ENCODE measurements at places on chromosomes 6 and 20.

DNA sequence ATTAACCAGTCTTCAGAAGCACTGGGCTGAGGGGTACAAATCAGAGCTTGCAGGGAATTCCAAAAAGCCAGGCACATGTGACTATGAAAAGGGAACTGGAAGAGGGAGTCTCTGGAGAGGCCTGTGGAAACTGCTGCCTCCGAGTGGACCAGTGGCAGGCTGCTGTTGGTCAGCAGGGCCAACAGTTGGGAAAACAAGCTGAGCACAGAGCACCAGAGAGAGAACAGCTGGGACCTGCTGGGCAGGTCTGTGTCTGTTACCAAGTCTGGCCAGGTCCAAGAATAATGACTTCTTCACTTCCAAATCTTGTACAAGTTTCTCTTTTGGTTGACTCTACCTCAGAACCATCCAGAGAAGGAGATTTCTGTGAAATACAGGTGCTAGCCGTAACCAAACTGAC is 81.4 kb downstream of the LIN28B start:
- H3K4me1 ChIP-seq = no peaks in the 10 kb centered on the region
- no peak overlapping the region for H3K4me3 ChIP-seq
- H3K36me3 ChIP-seq = no peaks in the 10 kb centered on the region
- H3K27me3 ChIP-seq = no peaks in the 10 kb centered on the region
- no peak overlapping the region for H3K27ac ChIP-seq
- DNase-seq = no peak

DNA sequence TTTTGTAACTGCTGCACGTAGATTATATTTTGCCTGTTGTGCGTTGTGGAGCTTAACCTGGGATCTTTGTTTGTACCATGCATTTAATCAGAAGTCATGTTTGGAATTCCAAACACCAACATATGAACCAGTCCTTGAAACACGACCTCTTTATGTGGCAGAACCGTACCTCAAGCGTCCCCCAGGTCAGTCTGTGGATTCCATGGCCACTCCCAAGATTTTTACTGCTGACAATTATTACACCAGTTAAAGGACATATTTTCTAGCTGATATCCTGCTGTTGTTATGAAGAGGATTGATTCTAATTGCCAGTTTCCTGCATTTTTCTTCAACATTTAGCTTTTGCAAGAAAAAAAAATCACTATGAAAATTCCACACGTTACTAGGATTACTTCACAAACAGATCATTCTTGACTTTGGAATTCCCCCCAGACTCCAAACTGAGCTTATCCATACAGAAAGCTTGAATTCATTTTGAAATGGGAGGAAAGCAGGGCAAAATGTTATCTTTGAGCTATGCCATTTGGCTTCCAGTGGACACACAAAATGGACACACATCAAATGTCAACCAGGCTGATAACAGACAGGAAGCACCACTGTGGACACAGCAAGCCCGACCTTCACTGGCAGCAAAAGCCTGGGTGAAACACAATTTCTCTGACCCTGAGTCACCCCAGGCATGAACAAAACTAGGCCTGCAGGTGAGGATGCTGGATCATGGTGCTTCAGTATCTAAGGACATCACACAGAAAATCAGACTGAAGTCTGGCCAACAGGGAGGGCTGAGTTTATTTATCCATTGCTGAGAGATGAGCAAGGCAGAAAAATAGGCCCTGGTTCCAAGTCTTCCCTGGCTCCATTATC is 542.9 kb upstream of the JAG1 start:
- no peak for DNase-seq
- H3K27ac ChIP-seq = no peak overlapping the region
- no peaks in the 10 kb centered on the region for H3K4me1 ChIP-seq
- no peaks in the 10 kb centered on the region for H3K36me3 ChIP-seq
- no peak overlapping the region for H3K4me3 ChIP-seq
- no peaks in the 10 kb centered on the region for H3K27me3 ChIP-seq

GRCh38 chr6:15962449-15962764 is 166.5 kb upstream of the MYLIP start:
- DNase-seq = no peak
- no peak overlapping the region for H3K4me3 ChIP-seq
- no peaks in the 10 kb centered on the region for H3K27me3 ChIP-seq
- H3K36me3 ChIP-seq = no peaks in the 10 kb centered on the region
- no peaks in the 10 kb centered on the region for H3K4me1 ChIP-seq
- H3K27ac ChIP-seq = no peak overlapping the region

GRCh38 chr6:113875470-113875869 is 18.3 kb downstream of the MARCKS start:
- H3K36me3 ChIP-seq = no peaks in the 10 kb centered on the region
- peaks cover 4% of the 10 kb centered on the region for H3K4me1 ChIP-seq
- H3K4me3 ChIP-seq = no peak overlapping the region
- no peak overlapping the region for H3K27ac ChIP-seq

GRCh38 chr6:80523010-80523409 is 416.5 kb downstream of the BCKDHB start:
- no peak for DNase-seq
- H3K27ac ChIP-seq = no peak overlapping the region
- H3K4me1 ChIP-seq = no peaks in the 10 kb centered on the region
- H3K4me3 ChIP-seq = no peak overlapping the region

GRCh38 chr6:27867945-27868300 is 44.3 kb downstream of the OR2B2 start:
- peak overlapping the region; percentile 96 for H3K4me3 ChIP-seq
- no peak for DNase-seq
- no peaks in the 10 kb centered on the region for H3K27me3 ChIP-seq
- no peaks in the 10 kb centered on the region for H3K36me3 ChIP-seq
- H3K4me1 ChIP-seq = peaks cover 19% of the 10 kb centered on the region

DNA sequence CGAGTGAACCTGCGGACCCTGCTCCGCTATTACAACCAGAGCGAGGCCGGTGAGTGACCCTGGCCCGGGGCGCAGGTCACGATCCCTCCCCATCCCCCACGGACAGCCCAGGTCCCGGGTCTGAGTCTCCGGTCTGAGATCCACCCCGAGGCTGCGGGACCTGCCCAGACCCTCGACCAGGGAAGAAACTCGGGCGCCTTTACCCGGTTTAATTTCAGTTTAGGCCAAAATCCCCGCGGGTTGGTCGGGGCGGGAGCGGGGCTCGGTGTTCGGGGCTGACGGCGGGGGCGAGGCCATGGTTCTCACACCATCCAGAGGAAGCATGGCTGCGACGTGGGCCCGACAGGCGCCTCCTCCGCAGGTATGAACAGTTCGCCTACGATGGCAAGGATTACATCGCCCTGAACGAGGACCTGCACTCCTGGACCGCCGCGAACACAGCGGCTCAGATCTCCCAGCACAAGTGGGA is 46.9 kb upstream of the TRIM26 start:
- H3K4me3 ChIP-seq = peak overlapping the region; percentile 88
- peaks cover 19% of the 10 kb centered on the region for H3K4me1 ChIP-seq
- H3K36me3 ChIP-seq = peaks cover 5% of the 10 kb centered on the region
- H3K27me3 ChIP-seq = no peaks in the 10 kb centered on the region
- DNase-seq = peak; percentile 16

GRCh38 chr6:167405778-167406532 is 81.1 kb downstream of the TTLL2 start:
- no peak overlapping the region for H3K27ac ChIP-seq
- H3K4me1 ChIP-seq = no peaks in the 10 kb centered on the region
- no peaks in the 10 kb centered on the region for H3K36me3 ChIP-seq
- H3K27me3 ChIP-seq = peaks cover 30% of the 10 kb centered on the region
- H3K4me3 ChIP-seq = no peak overlapping the region

GRCh38 chr20:31719644-31720485 is 2.8 kb downstream of the BCL2L1 start:
- no peak for DNase-seq
- H3K27ac ChIP-seq = peak overlapping the region; percentile 47
- peak overlapping the region; percentile 83 for H3K4me3 ChIP-seq
- H3K27me3 ChIP-seq = no peaks in the 10 kb centered on the region
- peaks cover 65% of the 10 kb centered on the region for H3K4me1 ChIP-seq

DNA sequence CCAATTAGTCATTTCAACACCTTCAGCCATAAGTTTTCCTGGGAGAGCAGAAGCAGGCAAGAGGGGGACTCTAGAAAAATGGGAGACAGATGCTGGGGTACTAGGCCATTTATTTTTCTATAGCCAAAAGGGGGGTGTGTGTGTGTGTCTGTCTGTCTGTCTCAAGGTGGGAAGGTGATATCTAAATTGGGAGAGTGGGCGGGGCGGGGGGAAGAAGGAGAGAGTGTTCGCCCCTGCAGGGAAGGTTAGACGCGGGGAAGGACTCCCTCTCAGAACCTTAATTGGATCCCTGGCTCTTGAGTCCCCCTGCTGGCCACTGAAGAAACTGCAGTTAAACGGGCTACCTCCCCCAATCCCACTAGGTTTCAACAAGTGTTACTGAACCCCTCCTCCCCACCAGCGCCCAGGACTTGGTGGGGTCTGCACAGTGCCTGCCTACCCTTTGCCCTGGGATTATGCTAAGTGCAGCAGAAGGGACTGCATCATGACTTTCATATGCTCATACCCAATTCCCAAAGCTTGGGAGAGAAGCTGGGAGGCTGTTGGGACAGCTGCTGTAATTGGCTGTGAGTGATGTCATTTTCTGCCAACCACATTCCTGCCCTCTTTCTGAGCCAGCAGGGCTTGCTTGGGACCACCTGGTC is 45.8 kb downstream of the FOXP4 start:
- H3K27ac ChIP-seq = no peak overlapping the region
- no peak overlapping the region for H3K4me3 ChIP-seq
- peaks cover 5% of the 10 kb centered on the region for H3K4me1 ChIP-seq
- peak; percentile 77 for DNase-seq
- peaks cover 4% of the 10 kb centered on the region for H3K36me3 ChIP-seq

- no peak for DNase-seq
- no peak overlapping the region for H3K27ac ChIP-seq
- H3K27me3 ChIP-seq = no peaks in the 10 kb centered on the region
- H3K4me3 ChIP-seq = no peak overlapping the region
- H3K4me1 ChIP-seq = no peaks in the 10 kb centered on the region
- H3K36me3 ChIP-seq = peaks cover 8% of the 10 kb centered on the region
Observed at GRCh38 chr6:152391179-152391880, 245.8 kb downstream of the SYNE1 start.

GRCh38 chr6:14212020-14212419 is 94.4 kb downstream of the CD83 start:
- no peaks in the 10 kb centered on the region for H3K27me3 ChIP-seq
- no peak overlapping the region for H3K27ac ChIP-seq
- peaks cover 23% of the 10 kb centered on the region for H3K4me1 ChIP-seq
- H3K4me3 ChIP-seq = peak overlapping the region; percentile 68
- no peak for DNase-seq

DNA sequence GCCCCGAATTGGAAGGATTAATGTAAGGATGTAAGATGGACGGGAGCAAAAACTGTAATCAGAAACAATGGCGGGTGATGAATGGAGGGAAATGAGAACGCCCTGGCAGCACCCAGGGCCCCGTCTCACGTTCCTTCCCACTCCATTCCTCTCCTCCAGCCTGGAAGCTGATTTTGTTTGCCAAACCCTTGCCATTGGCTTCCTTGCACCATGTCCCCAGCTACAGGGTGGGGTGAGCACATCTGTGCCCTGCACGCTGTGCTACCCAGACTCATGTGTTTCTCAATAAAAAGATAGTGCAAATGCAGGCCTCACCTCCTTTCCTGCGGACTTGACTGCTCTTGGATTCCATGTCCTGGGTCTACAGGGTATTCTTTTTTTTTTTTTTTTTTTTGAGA is 26.7 kb downstream of the SCP2D1 start:
- H3K27me3 ChIP-seq = no peaks in the 10 kb centered on the region
- H3K36me3 ChIP-seq = no peaks in the 10 kb centered on the region
- H3K4me1 ChIP-seq = no peaks in the 10 kb centered on the region
- H3K27ac ChIP-seq = no peak overlapping the region

DNA sequence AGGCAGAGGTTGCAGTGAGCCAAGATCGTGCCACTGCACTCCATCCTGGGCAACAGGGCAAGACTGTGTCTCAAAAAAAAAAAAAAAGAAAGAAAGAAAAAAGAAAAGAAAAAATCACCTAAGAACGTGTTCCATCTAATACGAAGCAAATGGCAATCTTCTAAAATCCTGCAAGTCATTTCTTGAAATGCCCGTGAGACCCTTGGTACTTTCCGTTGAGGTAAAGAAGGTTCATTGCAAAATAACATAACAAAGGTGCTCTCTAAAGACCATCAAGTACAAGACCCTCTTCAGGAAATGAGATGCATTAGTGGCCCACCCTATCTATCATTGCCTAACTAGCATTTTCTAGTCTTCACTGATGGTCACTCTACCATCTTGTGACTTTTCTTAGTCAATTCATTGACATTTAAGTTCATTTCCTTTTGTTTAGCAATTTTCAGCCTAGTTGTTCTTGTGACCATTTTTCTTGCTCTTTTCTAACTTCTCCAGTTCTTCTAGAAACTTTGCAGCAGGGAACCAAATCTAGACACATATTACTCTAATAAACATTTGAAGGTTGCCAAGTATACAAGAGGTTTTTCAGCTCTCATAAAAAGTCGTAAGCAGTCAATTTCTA is 14.0 kb downstream of the MBOAT1 start:
- H3K4me3 ChIP-seq = no peak overlapping the region
- no peak for DNase-seq
- H3K36me3 ChIP-seq = no peaks in the 10 kb centered on the region
- no peak overlapping the region for H3K27ac ChIP-seq
- no peaks in the 10 kb centered on the region for H3K27me3 ChIP-seq

GRCh38 chr6:107655245-107655644 is 165.3 kb downstream of the SOBP start:
- no peak overlapping the region for H3K4me3 ChIP-seq
- DNase-seq = no peak
- no peak overlapping the region for H3K27ac ChIP-seq
- peaks cover 8% of the 10 kb centered on the region for H3K4me1 ChIP-seq
- no peaks in the 10 kb centered on the region for H3K36me3 ChIP-seq
- no peaks in the 10 kb centered on the region for H3K27me3 ChIP-seq

GRCh38 chr6:43911354-43912115 is 141.5 kb downstream of the VEGFA start:
- no peak for DNase-seq
- no peak overlapping the region for H3K27ac ChIP-seq
- H3K4me3 ChIP-seq = no peak overlapping the region

DNA sequence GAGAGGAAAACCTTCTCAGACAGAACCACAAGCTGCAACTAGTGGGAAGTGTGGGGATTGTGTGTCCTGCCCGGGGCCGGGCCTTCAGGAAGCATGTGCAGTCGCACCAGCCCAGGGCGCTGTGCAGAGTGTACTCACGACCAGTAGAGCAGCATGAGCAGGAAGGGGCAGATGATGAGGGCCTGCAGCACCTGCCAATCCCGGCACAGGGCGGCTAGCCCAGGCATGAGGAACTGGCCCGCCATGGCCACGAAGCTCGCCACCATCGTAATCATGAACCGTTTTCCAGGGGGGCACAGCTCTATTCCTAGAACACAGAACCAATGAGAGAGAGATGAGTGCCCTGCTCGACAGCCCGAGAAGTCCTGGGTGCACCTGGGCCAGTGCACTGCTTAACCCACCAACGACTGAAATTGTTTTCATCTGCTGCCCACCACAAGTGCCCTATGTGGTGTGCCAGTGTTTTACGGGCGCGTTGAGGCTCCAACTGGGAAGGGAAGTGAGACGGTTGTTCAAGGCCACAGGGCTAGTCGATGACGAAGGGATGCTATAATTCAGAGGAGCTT is 65.0 kb downstream of the PSMG4 start:
- DNase-seq = no peak
- H3K27ac ChIP-seq = no peak overlapping the region
- no peak overlapping the region for H3K4me3 ChIP-seq
- H3K4me1 ChIP-seq = peaks cover 5% of the 10 kb centered on the region

GRCh38 chr6:114934079-114934478 is 591.3 kb upstream of the HS3ST5 start:
- H3K4me3 ChIP-seq = no peak overlapping the region
- no peaks in the 10 kb centered on the region for H3K4me1 ChIP-seq
- no peaks in the 10 kb centered on the region for H3K36me3 ChIP-seq
- no peak overlapping the region for H3K27ac ChIP-seq
- no peak for DNase-seq

- no peak for DNase-seq
- H3K27me3 ChIP-seq = no peaks in the 10 kb centered on the region
- H3K4me1 ChIP-seq = no peaks in the 10 kb centered on the region
- no peaks in the 10 kb centered on the region for H3K36me3 ChIP-seq
- H3K4me3 ChIP-seq = no peak overlapping the region
- no peak overlapping the region for H3K27ac ChIP-seq
Observed at GRCh38 chr20:58550275-58551059, 35.3 kb upstream of the APCDD1L start.
